8988T (cell line): ENCODE measurements at places on chromosomes 3 and 15.

DNA sequence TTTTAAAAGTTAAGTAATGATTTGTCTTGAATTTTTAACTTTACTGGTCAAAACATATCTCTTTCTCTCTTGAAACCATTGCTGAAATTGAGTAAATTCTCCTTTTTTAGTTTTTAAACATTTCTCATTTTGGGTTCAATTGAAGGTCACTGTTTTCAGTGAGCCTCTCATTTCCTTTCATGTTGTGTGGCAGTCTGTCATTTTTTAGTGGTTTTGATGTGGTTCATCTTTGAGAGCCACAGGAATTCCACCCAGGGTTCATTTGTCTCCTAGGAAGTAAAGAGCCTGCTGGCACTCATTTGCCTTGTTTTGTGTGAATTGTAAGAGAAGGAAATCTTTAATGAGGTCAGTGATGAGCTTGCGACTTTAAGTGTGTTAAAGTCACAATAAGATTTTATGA, 10.4 kb downstream of the CLDN11 start:
- no peak for DNase-seq

- DNase-seq, result no peak
These were observed 28.1 kb upstream of the SYNM start for GRCh38 chr15:99076555-99077308.

DNA sequence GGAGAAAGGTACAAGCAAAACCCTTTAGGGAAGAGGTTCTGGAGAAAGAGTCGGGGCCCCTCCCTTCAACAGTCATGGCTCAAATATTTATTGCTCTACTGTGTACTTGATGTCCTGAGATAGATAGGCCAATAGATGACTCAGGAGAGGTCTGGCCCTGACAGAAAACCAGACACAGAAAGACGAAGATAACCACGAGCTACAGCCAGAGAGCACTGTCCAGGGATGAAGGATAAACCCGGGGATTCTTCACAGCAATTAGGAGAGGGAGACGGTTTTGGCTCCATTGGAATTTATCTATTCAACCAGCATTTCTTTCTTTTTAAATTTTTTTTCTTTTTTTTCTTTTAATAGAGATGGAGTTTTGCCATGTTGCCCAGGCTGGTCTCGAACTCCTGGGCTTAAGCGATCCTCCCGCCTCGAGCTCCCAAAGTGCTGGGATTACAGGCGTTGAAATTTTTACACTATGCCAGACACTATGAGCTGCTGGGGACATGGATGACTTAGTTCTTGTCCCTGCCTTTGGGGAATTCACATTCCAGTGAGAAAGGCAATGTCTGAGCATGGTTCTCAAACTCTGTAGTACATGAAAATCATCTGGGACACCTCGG, 4.6 kb upstream of the CIDEC start:
- DNase-seq, result peak; percentile 77

GRCh38 chr15:36755341-36756000, 176.0 kb downstream of the CDIN1 start:
- no peak for DNase-seq

DNA sequence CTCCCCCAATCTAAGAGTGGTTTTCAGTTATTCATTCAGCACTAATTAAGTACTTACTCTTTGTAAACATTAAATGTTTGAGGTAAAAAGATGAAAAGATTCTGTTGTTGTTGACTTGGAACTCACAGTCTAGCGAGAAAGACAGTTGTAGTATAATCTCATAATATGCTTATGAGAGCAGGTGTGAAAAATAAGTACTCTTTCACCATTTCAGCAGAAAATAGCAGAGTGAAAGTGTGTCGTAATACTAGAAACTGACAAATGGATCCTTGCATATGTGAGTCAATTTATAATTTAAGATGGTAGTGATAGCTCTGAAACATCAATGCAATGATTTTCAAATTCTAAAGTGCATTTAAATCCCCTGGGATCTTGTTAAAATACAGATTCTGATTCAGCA, 618.8 kb upstream of the CCDC54 start:
- no peak for DNase-seq

DNA sequence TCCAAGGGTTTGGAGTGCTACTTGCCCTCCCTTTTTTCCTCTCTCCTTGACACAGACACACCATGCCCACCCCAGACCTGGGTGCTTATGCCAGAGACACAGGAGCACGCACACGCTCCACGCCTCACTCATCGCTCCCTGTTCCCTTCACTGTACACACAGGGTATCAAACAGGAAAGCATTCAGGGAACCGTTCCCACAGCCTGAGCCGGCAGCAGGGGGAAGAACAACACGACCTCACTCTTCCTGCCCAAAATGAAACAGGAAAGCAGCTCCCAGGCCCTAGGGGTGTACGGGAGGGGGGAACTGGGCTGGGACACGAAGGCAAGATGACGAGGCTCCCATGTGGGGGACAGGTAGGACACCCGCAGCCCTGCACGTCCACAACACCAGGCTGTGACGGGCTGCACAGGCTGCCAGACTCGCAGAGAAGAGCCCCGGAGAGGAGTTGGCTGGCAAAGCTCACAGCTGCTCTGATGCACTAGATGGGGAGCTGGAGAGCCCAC, 11.2 kb downstream of the DLL4 start:
- no peak for DNase-seq

- DNase-seq, result no peak
These were observed 357.6 kb upstream of the SOX2 start for GRCh38 chr3:181354140-181354539.

DNA sequence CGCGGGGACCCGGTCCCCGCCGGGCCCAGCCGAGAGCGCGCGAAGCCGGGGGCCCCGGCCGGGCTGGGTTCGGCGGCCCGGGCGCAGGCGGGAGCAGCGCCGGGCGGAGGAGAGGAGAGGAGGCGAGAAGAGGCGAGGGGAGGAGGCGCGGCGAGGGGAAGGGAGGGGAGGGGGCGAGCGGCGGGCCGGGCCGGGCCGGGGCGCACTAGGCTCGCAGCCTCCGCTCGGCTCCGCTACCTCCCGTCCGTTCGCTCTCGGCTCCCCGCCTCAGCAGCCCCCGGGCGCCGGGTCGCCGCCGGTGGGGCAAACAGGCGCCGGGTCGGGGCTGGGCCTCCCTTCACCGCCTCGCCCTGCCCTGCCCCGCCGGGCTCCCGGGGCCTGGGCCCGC, 351 bp downstream of the INSYN1 start:
- peak; percentile 69 for DNase-seq

DNA sequence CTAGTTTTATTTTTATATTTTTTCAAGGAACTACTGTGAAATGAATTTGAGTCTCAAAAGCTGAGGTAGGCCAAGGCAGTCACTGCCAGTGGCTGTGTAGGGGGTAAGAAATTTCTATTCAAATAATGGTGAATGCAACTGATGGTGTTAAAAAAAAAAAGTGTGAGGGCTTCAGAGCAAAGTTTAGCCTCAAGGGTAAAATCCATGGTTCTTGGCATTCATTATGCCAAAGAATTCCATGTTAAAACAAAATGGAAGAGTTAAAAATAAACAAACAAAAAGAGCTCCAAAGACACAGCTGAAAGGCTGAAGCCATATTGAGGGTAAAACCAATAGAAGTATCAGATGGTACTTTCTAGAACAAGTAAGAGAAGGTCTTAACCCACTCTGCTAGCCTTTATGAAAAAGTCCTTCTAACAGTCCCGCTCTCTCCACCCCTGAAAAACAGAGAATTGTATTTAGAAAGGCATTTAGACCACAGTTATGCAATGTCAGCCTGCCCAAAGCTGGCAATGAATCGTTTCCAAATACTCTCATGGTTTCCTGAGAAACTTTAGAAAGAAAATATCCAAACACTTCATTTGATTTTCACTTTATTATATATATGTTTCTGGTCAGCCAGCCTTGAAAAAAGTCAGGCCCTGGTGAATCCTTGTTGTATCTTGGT, 158.4 kb upstream of the GMNC start:
- no peak for DNase-seq

DNA sequence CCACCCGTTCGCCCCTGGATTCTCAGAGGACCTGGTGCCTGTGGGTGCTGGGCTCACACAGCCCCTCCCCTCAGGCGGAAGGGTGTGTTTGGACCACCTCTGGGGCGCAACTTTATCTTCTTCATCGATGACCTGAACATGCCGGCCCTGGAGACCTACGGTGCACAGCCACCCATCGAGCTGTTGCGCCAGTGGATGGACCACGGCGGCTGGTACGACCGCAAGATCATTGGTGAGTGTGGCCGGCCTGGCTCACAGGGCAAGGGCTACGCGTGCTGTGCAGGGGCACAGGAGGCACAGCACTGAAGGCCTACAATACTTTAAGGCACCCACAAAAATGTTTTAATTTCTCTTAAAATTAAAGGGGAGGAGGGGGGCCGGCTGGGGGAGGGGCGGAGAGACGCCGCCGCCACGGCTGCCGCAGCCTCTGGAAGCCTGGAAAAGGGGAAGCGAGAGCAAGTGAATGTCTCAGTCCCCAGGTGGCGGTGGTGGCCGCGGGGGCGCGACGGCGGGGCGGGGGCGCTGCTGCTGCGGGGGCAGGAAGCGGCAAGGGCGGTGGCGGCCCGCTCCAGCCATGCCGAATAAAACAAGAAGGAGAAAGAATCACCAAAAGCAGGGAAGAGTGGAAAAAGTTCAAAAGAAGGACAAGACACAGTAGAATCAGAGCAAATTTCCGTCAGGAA, 56.8 kb downstream of the DNAH1 start:
- DNase-seq, result no peak

GRCh38 chr3:170829546-170830272, 40.3 kb downstream of the RPL22L1 start:
- DNase-seq, result no peak

DNA sequence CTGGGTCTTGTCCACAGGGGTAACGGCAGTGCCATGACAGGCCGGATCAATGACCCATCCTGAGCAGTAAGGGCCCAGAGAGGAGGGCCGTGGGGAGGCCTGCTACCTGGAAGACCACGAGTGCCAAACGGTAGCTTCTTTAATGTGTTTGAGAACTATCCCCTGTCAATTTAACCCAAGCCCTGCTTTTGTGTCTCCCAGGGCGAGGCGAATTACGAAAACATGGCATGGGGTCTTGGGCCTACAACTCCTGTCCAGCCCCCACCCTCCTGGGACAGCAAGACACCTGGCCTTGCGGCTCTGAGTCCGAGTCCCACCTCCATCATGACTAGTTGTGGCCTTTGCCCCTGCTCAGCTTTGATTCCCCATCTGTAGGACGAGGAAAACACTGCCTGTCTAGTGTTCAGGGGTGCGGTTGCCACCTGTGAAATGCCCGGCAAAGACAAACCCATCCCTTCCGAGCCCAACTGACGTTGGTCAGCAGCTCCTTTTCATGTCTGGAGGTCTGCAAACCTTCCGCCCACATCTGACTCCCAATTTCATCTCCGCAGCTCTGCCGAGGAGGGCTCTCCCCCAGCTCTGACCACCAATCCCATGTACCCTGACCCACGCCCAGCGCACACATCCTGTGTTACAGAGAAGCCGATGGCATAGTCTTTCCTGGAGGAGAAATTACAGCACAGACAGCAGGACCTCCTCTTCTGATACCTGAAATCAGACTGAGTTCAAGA, 28.9 kb upstream of the SNRPA1 start:
- DNase-seq, result no peak

DNA sequence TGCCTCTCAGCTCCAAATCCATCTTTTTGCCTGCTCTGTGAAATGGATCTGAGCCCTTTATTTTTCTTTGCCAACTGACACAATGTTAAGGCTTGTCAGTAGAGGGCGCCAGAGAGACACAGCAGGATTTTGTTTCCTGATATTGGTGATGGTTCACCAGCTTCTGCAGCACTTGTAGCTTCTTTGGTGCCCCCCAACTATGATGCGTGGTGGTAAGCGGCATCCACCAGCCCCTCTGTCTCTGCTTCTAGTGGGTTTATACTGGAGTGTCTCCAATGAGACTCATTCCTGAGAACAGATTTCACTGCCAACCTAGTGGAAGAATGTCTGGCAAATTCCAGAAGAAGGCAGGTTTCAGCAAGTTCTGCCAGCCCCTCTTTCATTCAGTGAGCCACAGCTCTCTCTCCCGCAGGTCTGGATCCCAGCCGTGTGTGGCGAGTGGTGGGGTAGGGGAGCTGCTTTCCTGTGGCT, 471.9 kb upstream of the FRG2C start:
- DNase-seq, result no peak

- DNase-seq, result no peak
These were observed 3.6 kb upstream of the RBPMS2 start for GRCh38 chr15:64779024-64779423.

- DNase-seq, result no peak
These were observed 160.2 kb downstream of the FOXP1 start for GRCh38 chr3:71423151-71423906.

- DNase-seq, result no peak
These were observed 135.9 kb downstream of the FEZF2 start for GRCh38 chr3:62237286-62237948.

DNA sequence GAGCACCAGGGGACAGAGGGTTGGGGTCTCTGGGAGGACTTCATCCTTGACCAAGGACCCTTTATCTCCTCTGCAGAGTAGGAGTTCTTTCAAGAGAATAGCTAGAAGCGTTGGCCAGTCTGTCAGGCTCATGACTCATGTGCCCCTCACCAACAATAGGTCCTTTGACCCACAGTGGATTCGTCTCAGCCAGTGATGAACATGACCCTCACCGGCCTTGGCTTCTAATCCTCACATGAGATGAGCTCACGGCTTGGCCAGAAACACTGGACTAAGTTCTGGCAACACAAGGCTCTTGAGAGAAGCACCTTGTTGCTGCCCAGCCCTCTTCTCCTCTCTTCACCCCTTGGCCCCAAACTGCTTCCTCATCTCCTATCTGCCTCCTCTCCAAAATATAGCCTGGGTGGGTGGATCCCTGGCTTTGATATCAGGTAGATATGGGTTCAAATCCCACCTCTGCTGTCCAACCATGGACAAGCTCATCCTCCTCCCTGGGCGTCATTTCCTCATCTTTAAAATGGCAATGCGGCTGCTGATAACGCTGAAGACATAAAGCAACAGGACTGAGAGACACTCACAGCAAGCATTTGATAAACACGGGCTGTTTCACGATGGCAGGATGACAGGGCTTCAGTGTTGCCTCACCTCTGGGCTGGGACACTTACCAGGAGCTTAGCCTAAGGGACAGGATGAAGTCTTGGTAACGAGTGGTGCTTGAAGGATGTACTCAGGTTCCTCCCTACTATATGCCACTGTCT, 446.7 kb upstream of the PROK2 start:
- no peak for DNase-seq

- no peak for DNase-seq
These were observed 70.4 kb upstream of the SETMAR start for GRCh38 chr3:4232798-4233197.

GRCh38 chr3:27686642-27687041, 35.5 kb downstream of the EOMES start:
- DNase-seq, result no peak
